ENCODE measurements at places on chromosomes 1 and 21. TPM values are rescaled to one million over a fixed set of nuclear protein-coding genes. Genes with fewer than 3 reads are reported as not detected.

Gene GABRD
- total RNA-seq = not detected

Gene FCGR3B
- total RNA-seq = not detected

Gene MIXL1
- total RNA-seq = not detected

- no peak for DNase-seq
These were observed 24.2 kb downstream of the TNFRSF9 start for GRCh38 chr1:7916501-7916830.

DNA sequence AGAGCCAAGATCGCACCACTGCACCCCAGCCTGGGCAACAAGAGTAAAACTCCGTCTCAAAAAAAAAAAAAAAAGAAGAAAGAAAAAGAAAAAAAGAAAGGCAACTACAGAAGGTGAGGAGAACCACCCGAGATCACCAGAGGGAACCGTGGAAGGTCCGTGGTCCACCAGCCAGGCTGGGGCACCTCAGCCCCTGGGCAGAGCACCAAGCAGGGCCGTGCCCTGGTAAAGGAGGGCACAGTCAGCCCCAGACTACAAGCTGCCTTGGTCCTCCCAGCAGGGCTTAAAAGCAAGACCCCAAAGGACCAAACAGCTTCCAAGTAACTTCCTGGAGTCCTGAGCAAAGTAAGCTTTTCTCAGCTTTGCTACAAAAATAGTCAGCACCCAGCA lies 8.8 kb upstream of the SAMD11 start:
- DNase-seq = peak; percentile 21

- DNase-seq = no peak
These were observed 21.2 kb upstream of the BCAR3 start for GRCh38 chr1:93702828-93703183.

Gene CD53
- total RNA-seq = 194 TPM

Gene PLA2G2D
- total RNA-seq = not detected

DNA sequence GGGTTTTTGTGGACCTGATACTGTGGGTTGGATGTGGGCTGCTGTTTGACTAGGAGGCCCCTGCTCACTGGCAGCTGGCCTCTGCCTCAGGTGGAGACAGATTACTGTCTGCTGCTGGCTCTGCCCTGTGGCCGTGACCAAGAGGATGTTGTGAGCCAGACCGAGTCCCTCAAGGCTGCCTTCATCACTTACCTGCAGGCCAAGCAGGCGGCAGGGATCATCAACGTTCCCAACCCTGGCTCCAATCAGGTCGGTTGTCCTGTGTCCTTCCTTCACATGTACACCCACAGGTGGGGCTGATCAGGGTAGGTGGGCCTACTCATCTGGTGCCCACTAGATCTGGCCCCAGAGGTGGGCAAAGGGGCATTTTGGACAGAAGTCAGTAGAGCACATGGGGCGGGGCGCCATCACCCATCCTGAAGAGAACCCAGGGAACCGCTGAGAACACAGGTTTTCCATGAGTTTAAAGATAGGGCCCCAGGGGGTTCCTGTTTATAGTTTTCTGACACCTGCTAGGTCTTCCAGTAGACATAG lies 37.2 kb downstream of the ZBTB17 start:
- DNase-seq = no peak

- no peak for DNase-seq
These were observed 21.7 kb downstream of the CRYAA start for GRCh38 chr21:43190544-43190943.

DNA sequence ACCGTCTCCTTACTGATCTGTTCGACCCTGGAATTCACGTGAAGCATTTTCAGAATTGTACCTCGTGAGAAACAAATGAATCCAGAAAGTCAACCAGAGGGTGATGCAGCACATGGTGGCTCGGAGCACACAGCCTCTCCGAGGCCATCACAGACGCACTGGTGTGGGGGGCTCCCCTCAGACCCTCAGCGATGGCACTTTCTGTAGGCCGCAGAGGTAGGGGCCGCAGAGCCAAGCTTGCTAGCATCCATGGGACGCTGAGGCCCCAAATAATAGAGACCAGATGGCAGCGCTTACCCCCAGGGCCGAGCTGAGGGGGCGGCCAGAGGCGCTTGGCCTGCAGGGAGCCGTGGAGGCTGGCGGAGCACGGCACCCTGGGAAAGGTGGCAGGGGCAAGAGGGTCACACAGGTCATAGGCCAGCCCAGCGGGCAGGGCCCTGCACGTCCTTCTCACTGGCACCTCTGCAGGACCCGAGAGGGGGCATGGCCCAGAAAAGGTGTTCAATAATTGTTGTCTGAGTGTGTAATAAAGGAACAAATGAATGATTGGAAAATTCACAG lies 28.1 kb upstream of the COL6A2 start:
- DNase-seq = no peak

DNA sequence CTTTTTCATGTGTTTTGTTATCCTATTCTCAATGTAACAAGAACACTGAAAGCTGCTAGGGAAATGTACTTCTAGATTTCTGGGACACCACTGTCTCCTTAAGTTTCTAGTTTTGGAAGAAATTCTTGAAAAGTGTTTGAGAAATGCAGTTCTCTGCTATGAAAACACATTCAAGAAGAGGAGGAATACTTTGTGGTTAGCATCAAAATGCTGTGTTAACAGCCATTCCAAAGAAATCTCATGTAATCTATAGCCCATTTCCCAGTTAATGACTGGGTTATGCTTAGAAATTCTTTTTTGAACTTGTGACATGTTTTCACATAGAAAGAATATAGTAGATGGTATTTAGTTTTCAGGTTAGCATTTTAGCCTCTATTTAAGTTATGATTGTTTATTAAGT lies 6.0 kb downstream of the RAVER2 start:
- no peak for DNase-seq

DNA sequence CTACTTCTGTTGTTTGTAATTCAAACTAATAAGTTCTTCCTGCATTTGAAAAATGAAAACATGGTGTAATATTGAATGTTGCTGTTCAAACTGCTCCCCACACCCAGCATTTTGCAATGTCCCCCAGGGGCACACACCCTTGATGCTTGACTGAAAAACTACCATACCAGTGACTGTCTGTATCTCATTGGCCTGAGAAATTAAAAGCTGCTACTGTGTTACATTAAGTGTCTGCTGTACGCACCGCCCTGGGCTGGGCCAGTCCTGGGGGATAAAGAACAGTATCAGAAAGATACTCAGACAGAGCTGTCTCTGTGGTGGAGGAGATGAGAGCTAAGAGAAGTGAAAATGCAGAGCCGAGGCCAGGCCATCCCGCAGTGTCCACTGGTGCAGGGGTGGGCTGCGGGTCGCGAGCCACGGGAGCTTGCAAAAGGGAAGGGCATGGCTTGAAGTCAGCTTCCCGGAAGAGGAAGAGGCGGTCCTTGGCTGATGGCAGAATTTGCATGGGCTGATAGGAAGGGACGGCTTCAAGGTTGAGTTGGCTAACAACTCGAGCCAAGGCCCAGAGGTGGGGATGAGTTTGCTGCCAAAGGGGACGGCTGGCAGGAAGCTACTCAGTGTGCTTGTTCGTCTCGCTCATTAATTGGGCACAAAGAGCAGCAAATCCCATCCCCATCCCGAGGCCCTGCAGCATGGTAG lies 329.8 kb upstream of the VAMP3 start:
- no peak for DNase-seq

Gene IFT25
- total RNA-seq = 57.8 TPM

Gene SGIP1
- total RNA-seq = not detected

DNA sequence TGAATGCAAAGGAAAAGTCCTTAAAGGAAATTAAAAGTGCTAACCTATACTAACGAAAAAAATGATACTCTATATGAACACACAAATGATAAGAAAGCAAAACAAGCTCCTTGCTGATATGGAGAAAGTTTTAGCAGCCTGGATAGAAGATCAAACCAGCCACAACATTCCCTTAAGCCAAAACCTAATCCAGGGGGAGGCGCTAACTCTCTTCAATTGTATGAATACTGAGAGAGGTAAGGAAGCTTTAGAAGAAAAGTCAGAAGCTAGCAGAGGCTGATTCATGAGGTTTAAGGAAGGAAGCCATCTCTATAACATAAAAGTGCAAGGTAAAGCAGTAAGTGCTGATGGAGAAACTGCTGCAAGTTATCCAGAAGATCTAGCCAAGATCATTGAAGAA lies 3.4 kb downstream of the KRTAP23-1 start:
- DNase-seq = no peak

Measured in CD8-positive, alpha-beta memory T cell (primary cell).